Foreskin keratinocyte (primary cell): ENCODE measurements at places on chromosomes 3 and 15.
A peak's percentile ranks its signal among the peaks of the same experiment; 100 is the strongest.

- DNase-seq, result peak; percentile 18
Observed at GRCh38 chr15:67685008-67685599, 140.2 kb upstream of the SKOR1 start.

DNA sequence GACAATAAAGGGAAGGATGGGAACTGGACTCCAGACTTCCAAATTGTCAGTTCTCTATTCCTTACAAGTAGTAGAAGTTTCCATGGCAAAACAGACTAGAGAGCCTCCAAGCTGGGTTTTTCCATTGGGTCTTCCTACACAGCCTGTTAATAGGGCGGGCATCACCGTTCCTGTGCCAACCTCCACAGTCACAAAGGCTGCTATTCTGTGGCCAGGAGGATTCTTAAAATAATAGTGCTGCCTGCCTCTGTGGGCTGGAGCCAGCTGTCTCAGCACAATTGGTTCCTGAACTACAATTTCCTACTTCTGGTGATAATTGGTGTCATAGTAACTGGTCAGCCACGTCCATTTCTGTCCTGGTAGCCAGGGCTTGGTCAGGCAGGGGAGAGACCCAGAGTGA, 38.6 kb downstream of the LYZL4 start:
- no peak for DNase-seq

DNA sequence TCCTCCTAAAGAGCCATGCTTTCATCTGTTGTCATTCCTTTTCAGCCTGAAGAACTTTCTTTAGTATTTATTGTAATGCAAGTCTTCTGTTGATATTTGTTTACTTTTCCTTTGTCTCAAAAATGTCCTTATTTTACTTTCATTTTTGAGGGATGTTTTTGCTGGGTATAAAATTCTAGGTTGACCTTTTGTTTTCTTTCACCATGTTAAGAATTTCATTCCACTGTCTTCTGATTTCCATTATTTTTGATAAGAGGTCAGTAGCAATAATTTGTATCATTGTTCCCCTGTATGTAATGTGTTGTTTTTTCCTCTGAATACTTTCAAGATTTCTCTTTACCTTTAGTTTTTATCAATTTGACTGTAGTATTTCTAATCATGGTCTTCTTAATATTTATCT, 91.1 kb downstream of the RSRC1 start:
- DNase-seq, result no peak

GRCh38 chr3:99920481-99921376, 103.1 kb downstream of the CMSS1 start:
- no peak for DNase-seq

DNA sequence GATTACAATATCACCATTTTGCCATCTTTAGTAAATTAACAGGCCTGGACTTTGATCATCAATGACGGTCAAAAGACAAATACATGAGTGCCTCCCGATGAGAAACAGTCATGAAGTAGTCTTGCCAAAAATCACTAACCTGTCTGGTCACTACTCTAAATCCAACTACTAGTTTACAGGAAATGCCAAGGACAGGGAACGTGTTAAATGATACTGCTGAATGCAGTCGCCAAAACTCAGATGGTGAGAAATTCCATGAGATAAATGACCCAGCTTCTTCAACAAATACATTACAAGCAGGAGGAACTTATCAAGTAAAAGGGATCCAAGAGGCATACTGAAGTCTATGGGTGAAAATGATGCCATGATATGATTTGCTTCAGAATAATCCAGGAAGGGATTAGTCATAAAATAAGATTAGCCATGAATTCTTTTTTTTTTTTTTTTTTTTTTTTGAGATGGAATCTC, 35.8 kb upstream of the ATP13A3 start:
- peak; percentile 18 for DNase-seq

DNA sequence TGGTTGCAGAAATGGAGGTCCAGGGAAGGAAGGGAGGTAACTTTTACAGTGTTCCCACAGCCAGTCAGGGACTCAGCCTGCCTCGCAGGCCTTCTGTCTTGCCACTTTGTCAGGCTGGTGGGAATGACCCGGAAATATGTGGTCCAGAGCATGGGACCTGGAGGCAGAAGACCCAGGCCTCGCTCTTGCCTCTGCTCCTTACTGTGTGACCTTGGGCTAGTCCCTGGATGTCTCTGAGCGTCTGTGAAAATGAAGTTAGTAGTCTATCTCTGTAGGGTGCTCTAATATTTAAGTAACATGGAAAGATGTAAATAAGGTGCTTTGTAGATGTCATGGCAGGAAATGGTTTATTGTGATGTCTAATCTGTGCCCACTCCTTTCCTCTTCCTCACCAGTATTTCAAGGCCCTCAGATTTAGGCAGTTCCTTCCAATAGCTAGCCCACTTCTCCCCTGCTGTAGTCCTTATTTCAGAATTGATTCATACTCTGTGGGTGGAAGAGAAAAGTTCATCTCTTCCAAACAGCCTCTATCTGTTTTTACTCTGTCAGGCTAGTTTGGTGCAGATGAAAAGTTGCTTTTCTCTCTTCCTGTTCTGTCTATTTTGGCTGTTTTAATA, 9.1 kb downstream of the CORO2B start:
- no peak for DNase-seq

DNA sequence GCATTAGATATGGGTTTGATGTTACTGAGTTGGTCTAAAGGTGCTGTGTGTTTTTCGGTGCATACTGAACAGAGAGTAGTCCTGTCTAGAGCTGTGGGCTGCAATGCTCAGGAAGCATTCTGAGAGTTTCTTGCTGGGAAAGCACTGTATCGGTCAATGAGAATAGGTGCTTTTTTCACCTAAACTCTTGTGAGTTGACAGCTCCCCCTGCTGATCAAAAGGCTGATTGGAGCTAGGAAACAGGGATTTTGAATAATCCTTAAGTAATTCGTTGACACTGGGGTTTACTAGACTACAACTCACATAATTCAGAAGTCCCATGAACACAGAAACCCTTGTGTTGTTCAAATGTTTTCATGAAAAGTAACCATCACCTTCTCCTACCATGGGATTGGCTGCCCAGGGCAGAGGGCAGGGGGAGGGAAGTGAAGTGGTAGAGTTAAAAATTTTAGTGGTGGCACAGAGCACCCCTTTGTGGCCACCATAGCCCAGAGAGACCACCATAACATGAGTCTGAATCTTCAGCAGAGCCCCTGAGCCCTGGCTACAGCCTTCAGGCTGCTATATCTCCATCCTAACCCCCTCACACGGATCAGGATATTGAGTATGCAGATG, 13.0 kb upstream of the MANF start:
- no peak for DNase-seq

DNA sequence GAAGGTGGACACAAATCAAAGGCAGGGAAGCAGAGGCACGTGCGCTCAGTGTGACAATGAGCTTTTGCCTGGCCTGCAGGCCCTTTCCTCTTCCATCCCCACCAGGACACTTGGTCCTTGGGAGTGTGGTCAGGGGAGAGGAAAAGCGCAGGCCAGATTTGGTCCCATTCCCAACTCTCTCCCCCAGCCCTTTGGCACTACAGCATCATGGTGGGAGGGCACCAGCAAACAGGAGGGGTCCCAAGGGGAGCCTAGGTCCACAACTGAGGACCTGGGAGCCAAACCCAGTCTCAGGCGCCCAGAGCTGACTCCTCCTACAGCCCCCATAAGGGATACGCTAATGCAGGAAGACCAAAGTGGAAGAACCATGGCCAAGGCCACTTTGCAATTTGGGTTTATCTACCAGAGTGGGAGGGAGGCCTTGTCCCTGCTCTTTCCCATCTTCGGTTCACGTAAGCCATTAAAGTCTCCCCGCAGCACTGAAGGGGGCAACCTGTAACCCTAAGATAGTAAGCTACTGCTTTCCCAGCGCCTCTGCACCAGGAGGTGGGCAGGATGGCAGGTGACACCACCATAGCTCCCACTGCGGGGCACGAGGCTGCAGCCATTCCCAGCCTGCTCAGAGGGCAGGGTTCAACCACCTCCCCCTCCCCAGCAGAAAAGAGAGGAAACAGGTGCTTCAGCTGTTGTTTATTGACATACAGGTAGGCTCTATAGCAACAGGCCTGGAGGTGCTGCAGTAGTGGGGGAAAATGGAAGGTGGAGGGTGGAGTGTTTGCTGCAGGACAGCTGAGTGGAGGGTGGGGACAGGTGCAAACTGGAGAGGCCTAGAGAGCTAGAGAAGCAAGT, 993 bp upstream of the GRAMD2A start:
- DNase-seq, result no peak

GRCh38 chr15:52556524-52557273, 12.1 kb downstream of the ARPP19 start:
- no peak for DNase-seq
